Stimulated activated CD8-positive, alpha-beta memory T cell treated with anti-CD3 and anti-CD28 coated beads, Interleukin-15, amount 100 ng/mL, for 24 hours (primary cell): ENCODE measurements at places on chromosomes 11 and 22.

GRCh38 chr11:11117730-11118129 lies 235.3 kb downstream of the CSNK2A3 start:
- DNase-seq = no peak

DNA sequence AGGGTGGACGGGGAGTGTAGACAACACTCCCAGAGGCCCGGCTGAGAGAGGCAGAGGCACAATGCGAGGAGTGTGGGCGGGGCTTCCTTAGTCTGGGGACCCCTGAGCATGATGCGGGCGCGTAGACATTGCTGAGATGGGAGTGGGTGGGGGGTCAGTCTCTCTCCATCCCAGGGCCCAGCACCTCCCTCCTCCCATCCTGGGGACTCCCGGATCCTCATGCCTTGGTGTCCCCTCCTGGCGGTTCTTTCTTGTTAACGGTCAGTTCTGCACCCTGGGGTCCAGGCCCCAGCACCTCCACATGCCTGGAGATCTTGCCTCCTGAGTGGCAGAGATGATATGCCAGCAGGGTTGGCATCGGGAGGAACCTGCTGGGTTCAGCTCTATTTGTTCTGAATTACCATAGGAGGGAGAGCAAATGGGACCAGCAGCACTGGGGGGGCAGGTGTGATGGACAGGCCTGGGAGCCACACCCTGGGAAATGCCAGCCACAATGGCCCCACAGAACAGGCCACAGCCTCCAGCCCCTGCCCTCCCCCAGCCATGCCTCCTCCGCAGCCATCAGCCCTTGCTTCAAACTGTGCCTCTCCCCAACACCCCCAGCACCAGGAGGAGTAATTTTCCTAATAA lies 55.7 kb downstream of the RTL6 start:
- DNase-seq = no peak

DNA sequence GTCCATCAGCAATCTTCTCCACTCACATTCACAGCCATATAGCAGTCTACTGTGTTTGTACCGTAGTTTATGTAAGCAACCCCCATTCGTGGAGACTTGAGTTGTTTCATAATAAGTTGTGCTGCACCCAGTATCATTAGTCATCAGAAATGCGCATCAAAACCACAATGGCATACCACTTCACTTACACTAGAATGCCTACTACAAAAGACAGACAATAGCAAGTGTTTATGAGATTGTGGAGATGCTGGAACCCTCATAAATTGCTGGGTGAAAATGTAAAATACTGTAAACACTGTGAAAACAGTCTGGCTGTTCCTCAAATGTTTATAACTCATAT lies 133.3 kb downstream of the ATXN10 start:
- no peak for DNase-seq

GRCh38 chr11:119779195-119780071 lies 50.4 kb upstream of the NECTIN1 start:
- no peak for DNase-seq

DNA sequence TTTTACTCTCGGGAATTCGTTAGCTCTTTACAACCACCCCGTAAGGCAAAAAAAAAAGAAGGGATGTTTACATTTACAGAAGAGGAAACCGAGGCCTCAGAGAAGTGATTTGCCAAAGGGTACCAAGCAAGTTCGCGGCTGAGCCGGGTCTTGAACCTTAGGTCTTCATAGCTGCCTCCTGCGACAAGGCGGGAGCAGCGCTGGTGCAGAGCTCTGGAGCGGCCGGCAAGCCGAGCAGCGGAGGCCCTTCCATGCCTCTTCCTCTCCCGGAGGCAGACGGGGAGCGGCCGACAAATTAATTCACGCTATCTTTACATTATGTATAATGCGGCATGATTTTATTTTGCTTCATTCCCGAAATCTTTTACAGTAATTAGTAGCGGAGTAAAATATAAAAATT lies 536.3 kb downstream of the INSC start:
- DNase-seq = no peak

DNA sequence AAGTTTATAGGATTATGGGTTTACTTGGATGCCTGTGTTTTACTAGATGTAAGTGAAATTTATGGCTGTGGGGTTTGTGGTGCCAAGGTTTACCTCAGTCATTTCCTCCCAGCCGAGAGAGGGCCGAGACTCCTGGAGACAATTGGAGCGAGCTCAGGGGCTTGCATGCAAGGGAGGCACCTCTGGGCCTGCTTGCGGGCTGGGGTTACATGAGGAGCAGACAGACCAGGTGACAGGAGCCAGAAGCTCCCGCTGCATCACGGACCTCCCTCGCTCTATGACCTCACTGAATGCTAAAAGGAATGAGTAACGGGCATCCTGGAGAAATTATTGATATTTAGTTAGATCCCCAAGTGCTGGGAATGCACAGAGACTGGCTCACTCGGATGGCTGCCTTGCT lies 275.2 kb upstream of the KIRREL3 start:
- no peak for DNase-seq

DNA sequence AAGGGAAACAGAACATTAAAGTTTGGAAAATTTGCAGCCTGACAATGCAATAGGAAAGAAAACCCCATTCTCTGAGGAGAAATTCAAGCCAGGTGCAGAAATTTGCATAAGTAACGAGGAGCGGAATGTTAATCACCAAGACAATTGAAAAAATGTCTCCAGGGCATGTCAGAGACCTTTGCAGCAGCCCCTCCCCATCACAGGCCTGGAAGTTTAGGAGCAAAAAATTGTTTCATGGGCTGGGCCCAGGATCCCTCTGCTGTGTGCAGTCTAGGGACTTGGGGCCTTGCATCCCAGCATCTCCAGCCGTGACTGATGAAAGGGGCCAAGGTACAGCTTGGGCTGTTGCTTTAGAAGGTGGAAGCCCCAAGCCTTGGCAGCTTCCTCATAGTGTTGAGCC lies 780.2 kb downstream of the LRRC4C start:
- DNase-seq = no peak

- no peak for DNase-seq
These were observed 119.9 kb downstream of the CTTN start for GRCh38 chr11:70517988-70518907.

DNA sequence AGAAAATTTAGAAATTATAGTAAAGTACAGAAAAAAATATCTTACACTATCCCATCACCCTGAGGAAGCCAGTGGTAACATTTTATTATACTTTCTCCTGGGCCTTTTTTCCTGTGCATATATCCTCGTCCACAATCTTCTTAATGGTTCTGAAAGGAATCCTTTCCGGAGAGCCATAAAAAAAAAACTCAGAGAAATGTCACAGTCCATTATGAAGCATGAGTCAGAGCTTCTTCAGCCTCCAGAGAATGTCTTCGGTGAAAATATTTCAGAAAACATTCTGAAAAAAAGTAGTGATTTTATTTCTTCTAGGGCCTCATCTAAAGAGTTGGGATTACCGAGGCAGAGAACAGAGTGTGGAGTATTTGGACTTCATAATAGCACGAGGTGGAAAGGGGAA lies 163.4 kb downstream of the INSC start:
- no peak for DNase-seq

GRCh38 chr11:129790106-129790505 lies 25.5 kb upstream of the TMEM45B start:
- DNase-seq = no peak

DNA sequence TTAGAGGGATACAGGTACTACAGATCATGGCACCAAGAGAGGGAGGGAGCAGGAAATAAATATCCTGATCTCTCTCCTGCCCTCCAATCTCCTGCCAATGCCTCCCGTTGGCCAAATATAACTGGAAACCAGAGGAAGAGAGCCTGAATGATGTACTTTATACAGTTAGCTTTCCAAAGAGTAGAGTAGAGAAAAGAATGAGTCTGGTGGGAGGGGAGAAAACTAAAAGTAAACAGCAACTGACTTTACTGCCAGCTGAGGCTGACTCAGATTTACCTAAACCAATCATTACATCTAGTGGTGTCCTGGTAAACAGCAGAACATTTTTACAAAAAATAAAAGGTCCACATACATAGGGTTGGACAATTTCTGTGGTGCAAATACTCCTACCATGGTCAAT lies 5.1 kb downstream of the MPZL3 start:
- DNase-seq = no peak

DNA sequence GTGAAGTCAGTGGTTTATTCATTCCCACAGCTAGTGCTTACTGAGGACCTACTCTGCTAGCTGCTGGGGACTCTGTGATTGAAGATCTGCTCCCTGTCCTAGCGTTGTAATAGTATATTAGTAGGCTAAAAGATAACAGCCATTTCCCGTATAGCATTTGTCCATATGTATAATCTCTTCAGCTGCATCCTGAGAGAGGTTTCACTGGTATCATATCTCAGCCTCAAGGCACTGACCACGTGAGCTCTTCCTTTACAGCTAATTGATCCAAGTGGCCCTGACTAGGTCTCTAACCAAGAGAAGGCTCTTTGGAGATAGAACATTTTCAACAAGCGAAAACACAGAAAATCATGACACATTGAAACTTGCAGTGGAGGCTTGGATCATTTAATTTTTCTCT lies 110.2 kb downstream of the APIP start:
- no peak for DNase-seq

DNA sequence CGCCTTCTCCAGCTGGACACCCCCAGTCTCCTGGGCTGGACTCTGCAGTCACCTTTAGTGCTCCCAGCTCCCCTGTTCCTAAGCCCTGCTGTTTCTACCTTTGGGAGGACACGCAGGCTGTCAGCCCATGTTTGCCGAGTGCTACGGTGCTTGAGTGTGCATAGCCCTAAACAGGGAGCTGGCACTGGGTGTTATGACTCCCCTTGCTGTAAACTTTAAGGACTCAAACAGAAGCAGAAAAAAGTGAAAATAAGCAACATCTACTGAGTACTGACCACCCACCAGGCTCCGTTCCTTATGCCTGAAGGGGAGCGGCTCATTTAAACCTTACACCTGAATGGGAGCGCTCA lies 7.3 kb upstream of the APOBEC3B start:
- no peak for DNase-seq

DNA sequence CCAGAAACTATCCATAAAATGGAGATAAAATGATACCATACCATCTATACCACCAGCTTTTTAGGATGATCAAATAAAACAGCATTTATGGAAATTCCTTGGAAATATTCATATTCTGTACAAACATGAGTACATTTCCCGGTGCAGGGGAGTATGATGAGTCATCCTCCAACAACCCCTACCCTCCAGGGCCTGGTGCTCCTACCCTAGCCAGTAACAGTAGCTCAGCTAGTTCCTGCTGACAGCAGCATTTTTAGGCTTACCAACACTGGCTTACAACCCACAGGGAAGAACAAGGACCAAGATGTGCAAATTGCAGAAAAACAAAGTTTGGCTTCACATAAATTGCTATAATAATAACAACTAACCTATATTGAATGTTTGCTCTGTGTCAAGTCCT lies 406.2 kb upstream of the CADM1 start:
- DNase-seq = no peak

GRCh38 chr11:118651820-118652219 lies 27.6 kb downstream of the TREH start:
- no peak for DNase-seq

- DNase-seq = peak; percentile 60
These were observed 32.7 kb upstream of the GLYATL1B start for GRCh38 chr11:59053387-59053786.

GRCh38 chr22:49047447-49047846 lies 780.2 kb downstream of the BRD1 start:
- DNase-seq = no peak

DNA sequence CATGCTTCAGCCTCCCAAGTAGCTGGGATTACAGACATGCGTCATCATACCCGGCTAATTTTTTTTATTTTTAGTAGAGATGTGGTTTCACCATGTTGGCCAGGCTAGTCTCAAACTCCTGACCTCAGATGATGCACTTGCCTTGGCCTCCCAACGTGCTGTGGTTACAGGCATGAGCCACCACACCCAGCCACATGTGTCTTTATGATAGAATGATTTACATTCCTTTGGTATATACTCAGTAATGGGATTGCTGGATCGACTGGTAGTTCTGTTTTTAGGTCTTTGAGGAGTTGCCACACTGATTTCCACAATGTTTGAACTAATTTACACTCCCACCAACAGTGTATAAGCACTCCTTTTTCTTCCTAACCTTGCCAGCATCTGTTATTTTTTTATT lies 276.2 kb downstream of the METTL15 start:
- DNase-seq = no peak

- no peak for DNase-seq
These were observed 53.3 kb downstream of the SMIM38 start for GRCh38 chr11:69209038-69209350.

DNA sequence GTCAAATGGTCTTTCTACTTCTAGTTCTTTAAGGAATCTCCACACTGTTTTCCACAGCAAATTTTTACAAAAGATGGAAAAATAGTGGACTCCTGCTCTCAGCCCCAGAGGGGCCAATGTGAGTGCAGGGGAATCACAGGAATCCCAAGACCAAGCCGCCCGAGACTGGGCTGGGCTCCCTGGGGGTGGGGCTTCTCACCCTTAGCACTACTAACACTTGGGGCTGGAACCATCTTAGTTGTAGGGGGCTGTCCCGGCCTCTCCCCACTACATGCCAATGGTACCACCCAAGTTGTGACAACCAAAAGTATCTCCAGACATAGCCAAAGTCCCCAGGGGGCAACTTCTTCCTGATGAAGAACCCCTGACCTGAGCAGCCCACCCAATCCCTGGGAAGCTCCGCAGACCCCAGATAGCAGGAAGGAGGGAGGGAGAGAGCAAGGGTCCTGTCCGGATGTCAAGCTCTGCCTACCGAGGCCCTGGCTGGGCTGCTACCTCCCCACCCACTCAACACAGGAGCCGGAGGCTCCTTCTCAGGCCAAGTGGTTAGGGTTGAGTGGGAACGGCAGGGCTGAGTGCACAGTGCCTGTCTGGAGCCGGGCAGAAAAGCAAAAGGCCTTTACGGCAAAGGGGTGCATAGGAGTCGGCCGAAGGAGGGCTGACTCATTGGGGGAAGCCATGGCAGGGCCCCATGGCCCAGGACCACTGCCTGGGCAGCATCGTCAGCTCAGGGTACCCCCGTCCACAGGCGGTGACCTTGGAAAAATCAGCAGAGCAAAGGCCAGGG lies 122.5 kb upstream of the FGF3 start:
- no peak for DNase-seq

DNA sequence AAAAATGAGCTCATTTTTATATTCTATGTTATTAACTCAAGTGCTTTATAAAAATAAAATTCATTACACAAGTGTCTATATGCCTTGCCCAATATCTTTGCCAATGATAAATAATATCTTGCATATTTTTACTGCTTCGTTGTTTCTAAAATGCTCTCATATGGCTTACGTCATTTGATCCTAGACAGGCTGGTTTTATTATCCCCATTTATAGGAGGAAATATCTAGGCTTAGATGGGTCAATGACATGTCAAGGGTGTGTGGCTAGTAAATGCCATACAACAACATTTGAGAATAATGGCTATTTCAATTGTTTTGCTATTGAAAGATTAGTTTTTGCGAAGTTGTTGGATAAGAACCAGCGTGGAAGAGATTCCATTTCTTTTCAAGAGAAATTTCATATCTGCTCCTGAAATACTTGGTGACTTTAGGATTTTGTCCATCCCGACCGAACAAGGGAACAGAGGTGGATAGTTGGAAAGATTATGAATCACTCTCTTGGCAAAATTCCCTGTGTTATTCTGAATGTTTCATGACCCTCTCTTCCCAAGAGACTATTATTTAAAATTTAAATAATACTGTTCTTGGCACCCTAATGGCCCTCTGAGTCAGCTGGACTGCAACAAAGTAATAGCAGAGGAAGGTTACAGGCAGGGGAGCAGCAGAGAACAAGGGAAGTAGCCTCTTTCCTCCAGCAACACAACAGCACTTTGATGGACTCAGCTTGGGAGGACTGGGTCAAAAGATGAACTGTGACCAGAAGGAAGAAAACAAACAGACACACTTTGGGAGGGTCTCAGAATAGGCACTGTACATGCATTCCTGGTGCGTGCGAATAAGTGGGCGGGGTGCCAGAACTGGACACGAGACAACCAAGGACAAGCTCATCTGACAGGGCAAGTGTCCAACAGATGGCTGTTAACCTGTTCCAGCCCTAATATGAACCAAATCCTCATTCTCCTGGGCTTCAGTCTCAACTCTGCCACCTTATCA lies 94.5 kb downstream of the ME3 start:
- DNase-seq = no peak
